ENCODE measurements at places on chromosomes 12 and 14.

GRCh38 chr12:24522736-24523135 is 426.2 kb downstream of the BCAT1 start:
- DNase-seq = no peak

GRCh38 chr12:104825408-104825807 is 132.7 kb downstream of the SLC41A2 start:
- DNase-seq = peak; percentile 7

- DNase-seq = no peak
These were observed 111.6 kb downstream of the BTG1 start for GRCh38 chr12:92034083-92034482.

DNA sequence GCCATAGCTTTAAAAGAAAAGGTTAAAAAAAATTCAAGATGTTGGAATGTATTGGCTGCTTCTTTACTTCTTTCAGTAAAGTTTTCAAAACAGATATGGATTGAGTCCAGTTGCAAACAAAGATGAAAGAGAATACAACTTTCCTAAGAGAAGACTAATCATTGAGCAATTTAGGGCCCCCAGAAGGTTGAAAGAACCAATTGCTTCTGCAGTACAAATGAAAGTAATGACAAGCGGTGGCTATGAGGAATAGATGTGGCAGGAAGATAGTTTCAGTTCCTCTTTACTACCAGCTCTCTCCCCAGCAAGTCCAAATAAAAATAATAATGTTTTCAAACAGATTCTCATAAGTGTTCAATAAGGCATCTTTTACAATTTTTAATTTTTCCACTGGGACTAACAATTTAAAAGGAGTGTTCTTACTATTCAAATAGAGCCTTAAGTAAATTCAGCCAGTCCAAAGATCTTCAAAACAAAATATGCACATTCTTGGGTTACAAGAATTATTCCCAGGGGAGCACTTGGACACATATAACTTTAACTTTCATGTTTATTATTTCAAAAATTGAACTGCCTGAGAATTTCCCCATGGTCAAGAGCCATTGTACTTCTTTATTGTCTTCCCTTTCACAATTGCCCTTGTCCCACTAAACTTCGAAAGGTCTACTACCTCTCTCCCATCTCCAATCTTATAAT is 62.3 kb upstream of the PPP1R12A start:
- no peak for DNase-seq

DNA sequence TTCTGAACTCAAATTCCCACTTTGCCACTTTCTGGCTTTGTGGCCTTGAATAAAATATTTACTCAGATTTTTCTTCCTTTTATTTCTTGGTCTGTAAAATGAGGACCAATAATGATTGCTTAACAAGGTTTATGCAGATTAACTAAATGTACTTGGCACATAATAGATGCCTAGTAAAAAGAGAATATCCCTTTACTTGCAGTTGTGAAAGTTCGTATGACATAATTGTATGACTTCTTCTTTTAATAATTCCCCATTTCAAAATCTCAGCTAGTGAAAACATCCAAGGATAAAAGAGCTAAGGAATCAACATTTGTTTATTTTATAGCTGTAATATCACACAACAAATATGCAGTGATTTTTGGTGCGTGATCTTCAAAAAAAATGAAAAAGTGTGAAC is 215.6 kb upstream of the ATP2B1 start:
- no peak for DNase-seq
